CD4-positive, alpha-beta T cell treated with Interleukin-4 for 4 hours (primary cell): ENCODE measurements at places on chromosomes 7 and 10.

GRCh38 chr7:106858618-106859532, 6.2 kb upstream of the PIK3CG start:
- no peak for DNase-seq

GRCh38 chr7:55517191-55517633, 55.1 kb downstream of the VOPP1 start:
- peak; percentile 56 for DNase-seq

DNA sequence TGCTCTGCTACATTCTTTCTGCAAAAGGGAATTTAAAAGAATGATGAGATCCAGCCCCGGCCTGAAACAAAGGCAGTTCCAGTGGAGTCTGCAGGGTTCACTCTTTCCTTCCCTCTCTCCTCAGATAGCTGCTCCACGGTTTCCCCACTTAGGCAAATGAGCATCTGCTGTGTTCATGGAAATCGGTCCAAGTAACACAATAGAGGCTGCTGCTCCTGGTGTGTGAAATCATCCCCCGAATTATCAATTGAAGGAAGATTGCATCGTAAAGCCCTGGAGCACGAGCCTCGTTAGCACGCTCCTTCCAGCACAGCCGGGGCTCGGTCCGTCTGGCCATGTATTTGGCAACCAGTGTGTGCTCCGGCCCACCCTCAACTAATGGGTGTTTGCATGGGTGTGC, 108.3 kb upstream of the DPP6 start:
- no peak for DNase-seq

DNA sequence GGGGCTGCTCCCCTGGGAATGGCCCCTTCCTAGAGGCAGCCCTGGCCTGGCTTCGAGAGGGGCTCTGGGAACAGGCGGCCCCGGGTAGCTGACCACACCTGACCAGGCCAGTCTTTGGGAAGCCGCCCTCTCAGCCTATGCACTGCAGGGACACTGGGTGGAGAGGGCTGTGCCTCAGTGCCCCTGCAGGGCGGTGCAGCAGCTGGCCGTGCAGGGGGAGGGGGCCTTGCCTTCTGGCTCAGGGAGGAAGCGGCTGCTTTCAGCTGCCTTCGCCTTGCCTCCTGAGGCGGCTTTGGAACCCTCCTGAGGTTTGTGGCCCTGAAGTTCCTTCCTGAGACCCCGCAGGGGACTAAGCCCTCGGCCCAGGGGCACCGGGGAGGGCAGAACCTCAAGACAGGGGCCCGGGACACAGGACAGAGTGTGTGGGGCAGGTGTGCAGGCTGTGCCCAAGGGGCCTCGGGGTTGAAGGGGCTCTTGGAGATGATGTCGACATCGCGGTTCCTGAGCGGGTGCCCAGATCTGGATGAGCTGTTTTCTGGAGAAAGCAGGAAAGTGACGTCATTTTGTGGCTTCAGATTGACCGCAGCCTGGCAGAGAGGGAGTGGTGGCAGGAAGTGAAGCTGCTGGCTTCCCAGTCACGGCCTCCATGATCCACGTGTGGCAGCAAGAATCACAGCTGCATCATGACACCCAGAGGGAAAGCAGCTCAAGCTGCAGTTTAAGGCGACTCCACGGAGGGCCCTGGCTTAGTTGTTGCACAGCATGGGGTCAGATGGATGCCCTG, 17.7 kb downstream of the ADAM8 start:
- DNase-seq, result peak; percentile 98

- DNase-seq, result peak; percentile 65
Observed at GRCh38 chr7:1432411-1433082, 26.7 kb downstream of the MICALL2 start.

GRCh38 chr10:103154521-103155299, 38.4 kb downstream of the NT5C2 start:
- no peak for DNase-seq

DNA sequence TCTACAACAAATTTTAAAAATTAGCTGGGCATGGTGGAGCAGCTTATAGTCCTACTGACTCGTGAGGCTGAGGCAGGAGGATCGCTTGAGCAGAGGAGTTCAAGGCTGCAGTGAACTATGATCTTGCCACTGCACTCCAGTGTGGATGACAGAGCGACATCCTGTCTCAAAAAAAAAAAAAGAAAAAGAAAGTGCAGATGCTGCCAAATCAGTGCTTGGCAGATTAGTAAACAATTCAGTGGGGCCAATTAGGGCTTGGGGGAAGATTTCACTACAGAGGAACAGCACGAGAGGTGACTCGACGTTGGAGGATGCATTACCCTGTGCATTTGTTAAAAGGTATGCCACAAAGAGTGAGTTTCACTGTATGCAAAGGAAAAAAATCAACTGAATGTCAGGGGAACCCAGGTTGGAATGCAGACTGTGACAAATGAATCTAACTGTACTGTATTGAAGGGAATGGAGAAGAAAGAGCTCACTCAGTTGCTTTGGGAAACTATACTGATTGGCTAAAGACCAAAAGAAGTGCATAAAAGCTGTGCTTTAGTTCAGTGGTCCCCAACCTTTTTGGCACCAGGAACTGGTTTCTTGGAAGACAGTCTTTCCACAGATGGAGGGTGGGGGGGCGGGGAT, 31.6 kb downstream of the GARIN1A start:
- no peak for DNase-seq

- DNase-seq, result peak; percentile 59
Observed at GRCh38 chr10:75014516-75015230, 96.8 kb upstream of the SAMD8 start.
